ENCODE measurements at places on chromosomes 3 and 15.
A peak's percentile ranks its signal among the peaks of the same experiment; 100 is the strongest.

GRCh38 chr15:92112711-92113110, 259.2 kb downstream of the SLCO3A1 start:
- no peak for DNase-seq

GRCh38 chr3:137259701-137260100, 301.9 kb downstream of the IL20RB start:
- DNase-seq, result no peak

DNA sequence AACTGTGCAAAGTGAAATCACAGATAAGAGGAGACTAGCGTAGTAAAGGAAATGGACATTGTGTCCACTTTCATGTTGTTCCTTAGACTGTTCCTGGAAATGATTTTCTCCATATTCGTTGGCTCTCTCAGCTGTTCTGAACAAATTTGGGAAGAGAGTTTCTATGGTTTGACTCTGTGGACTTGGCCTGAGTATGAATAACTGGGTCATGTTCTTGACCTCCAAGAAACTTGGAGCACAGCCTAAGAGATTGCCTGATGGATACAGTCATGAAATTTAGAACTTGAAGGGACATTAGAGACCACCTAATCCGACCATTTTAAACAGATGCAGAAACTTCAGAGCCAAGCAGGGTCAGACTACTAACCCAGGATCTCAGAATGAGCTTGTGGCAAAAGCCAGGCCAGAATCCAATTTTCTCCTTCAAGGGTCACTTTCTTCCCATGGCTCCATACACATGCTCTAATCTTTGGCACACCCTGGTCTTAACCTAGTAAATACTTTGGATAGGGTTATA, 430.4 kb downstream of the RBMS3 start:
- DNase-seq, result no peak

DNA sequence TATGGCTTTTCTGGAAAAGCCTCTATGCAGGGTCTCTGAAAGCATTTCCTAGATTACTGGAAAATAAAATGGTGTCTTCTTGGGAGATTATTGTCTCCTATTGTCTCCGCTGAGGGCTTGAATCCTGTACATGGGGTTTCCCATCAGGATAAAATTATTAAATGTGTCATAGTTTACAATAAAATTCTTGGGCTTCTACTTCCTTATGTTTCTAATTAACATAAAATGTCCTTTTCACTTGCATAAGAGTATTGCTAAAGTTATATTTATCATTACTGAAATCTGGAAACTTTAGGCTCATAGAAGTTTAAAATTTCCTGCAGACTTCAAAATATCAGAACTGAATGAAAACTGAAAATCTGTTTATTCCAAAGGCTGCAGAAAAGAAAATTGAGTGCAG, 595.5 kb upstream of the AGTR1 start:
- no peak for DNase-seq

DNA sequence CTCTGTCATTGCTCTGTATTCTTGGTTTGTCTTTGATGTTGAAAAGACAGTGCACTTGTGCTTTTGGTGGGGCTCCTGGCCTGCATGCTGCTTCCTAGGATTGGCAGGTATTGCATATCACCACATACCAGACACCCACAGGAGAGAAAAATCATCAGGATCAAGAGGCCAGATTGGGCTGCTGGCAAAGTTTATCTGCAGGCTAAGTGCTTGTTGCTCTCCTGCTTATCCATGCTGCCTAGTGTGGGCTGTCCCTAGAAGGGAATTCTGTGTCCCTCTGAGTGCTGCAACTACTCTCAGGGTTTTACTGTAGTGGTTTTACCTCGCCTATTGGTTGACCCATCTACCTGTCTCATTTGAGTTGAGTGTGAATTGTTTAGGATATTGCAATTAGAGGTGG, 833 bp upstream of the SLC22A13 start:
- no peak for DNase-seq

DNA sequence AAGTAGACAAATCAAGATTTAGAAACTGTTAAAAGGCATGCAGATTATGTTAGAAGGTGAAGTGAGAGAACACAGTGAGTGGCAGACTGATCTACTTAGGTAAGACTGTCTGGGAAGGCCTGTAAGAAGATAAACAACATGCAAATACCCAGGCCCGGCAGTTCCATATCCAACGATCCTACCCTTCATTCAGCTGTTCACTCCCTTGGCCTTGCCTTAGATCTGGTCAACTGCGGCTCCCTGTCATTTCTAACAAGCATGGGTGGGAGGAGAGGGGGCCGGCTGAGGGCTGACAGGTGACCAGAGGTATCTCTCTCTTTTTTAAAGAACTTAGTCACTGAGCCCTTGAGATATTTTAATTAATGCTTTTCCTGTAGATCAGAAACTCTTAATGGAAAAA, 84.7 kb upstream of the FAM3D start:
- DNase-seq, result no peak

- no peak for DNase-seq
Measured at GRCh38 chr15:75349851-75350588, 3.2 kb downstream of the NEIL1 start.

- peak; percentile 81 for DNase-seq
Measured at GRCh38 chr3:42071904-42072812, 19.0 kb upstream of the TRAK1 start.

DNA sequence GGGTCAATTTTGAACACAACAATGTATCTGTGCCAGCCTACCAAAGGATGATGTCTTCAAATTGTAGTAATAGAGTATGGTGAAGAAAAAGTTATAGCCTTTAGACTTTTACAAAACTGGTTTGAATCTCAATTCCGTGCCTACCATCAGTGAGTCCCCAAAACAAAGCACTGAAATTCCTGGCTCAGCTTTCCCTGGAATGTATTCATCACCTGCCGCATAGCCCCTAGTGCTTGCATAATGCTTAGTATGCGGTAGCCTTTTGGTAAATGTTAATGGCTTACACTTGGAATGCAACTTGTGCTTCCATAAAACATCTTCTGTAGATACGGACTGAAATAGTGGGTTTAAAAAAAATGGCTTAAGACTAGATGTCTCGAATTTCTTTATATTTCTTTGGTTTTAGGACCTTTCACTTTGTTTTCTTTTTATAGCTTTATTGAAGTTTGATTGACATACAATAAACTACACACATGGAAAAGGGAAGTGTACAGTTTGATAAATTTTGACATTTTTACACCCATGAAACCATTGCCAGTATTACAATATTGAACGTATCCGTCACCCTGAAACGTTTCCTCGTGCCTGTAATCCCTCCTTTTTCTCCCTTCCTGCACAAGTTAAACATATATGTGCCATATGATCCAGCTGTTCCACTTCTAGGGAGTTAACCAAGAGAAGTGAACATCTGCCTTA, 12.1 kb downstream of the SACM1L start:
- DNase-seq, result no peak

DNA sequence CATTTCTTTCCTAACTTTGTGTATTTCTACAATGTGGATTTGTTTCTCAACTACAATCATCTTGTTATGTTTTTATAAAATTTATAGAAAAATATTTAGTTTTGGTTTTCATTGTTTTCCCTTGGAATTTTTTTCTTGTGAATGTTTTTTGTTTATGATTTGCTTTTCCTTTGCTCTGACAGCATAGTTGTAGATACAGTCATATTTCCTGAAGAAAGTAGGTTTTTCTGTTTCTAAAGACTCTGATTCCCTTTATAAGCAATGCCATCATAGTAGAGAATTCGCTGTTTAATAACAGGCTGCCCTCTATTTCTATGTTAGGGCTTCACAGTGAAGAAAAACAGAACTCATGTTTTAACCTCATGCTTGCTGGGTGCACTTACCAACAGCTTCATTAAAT, 482.3 kb downstream of the ZBBX start:
- no peak for DNase-seq

DNA sequence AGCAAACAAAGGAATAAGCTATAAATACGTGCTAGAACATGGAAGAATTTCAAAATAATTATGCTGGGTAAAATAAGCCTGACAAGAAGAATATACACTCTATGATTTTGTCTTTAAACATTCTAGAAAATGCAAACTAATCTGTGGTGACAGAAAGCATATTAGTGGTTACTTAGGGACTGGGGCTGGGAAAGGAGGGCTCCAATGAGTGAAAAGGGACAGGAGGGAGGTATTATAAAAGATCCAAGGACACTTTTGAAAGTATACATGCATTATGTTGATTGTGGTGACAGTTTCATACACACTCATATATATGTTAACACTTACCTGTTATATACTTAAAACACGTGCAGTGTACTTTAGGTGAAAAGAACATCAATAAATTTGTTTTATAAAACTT, 23.0 kb downstream of the MYH15 start:
- no peak for DNase-seq

GRCh38 chr3:82473864-82474541, 712.6 kb upstream of the GBE1 start:
- no peak for DNase-seq

DNA sequence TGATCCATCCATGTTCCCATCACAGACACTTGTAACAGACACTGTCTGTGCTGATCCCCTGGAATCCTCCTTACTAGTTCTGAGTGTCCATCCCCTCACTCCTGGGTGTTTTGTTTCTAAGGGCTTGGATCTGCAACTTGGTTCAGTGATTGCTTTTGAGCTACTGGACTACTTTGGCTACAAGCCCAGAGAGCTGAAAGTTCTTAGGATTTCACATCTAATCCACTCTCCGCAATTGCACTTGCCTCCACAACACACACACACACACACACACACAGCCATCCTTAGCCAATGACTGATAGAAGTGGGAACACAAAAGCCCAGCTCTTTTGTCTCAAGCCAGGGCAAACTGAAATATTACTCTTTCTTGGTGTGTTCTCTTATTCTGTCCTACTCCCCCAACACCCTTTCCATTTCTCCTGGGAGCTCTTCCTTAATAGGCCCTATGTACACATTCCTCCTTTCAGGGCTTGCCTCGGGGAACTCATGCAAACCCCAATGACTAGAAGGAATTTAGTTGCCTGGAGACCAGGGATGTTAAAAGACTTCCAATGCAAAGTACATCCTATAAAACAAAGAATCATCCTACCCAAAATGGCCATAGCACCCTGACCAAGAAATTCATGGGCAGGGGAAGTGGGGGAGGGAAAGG, 206.1 kb upstream of the UBE2E2 start:
- DNase-seq, result no peak

DNA sequence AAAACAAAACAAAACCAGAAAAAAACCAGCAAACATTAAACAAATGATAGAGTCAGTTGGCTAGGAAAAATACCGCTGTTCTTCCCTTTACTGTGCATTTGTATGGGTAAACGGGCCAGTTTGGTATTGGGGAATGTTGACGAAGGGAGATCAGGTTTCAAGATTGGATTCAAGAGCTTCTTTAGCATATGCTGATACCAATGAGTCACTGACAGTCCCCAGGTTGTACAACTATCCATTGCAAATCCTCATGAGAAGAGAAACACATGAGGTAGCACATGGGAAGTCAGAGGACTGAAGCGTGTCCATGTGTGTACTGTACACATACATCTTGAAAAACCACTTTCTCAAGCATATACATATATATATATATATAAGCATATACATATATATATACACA, 25.6 kb downstream of the TIGIT start:
- no peak for DNase-seq

- DNase-seq, result no peak
Measured at GRCh38 chr3:143511174-143511879, 336.9 kb downstream of the SLC9A9 start.

DNA sequence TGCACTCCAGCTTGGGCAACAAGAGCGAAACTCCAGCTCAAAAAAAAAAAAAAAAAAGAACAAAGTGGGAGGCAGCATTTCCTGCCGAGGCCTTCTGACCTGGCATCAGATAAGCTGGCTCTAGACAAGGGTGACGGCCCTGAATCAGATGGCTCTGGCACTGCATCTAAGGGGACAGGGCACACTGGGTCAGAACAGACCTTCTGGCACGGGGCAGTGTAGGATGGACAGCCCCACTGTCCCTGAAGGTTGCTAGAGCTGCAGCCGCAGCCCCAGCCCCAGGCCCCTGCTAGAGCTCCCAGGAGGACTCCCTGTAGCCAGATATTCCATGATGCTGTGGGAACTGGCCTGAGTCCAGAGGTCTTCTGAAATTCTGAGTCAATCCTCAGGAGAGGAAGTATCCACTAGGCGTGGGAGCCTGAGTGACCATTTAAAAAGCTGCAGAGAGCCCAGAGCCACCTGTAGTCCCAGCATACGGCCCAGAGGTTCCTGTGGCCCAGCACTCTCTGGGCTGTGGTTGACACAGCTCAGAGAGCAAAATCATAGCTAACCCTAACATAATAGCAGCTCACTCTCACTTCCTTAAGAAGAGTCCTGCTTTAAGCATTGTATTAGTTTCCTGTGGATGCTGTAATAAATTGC, 69.2 kb upstream of the MFGE8 start:
- DNase-seq, result no peak

GRCh38 chr3:139132976-139133375, 88.3 kb upstream of the PRR23C start:
- no peak for DNase-seq

- DNase-seq, result no peak
Measured at GRCh38 chr15:92780843-92781242, 119.3 kb upstream of the CHD2 start.

GRCh38 chr3:110381992-110382391, 689.6 kb upstream of the NECTIN3 start:
- no peak for DNase-seq

- no peak for DNase-seq
Measured at GRCh38 chr3:10398341-10398740, 77.4 kb upstream of the SEC13 start.

DNA sequence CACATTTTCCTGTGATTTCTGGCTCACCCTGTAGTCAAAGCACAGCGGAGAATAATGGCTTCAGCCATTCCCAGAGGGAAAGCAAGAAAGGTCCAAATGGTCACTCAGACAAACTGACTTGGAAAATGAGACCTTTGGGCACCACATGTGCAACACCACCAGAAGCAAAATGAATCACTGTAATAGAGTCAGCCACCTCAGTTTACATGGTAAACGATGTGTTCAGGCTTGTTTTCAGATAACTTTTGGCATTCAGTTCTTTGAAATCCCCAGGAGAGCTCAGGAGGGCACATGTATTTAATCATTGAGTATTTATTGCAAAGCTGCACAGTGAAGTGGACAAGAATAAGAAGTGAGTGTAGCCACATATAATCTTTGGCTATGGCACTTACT, 38.4 kb upstream of the ALCAM start:
- no peak for DNase-seq

DNA sequence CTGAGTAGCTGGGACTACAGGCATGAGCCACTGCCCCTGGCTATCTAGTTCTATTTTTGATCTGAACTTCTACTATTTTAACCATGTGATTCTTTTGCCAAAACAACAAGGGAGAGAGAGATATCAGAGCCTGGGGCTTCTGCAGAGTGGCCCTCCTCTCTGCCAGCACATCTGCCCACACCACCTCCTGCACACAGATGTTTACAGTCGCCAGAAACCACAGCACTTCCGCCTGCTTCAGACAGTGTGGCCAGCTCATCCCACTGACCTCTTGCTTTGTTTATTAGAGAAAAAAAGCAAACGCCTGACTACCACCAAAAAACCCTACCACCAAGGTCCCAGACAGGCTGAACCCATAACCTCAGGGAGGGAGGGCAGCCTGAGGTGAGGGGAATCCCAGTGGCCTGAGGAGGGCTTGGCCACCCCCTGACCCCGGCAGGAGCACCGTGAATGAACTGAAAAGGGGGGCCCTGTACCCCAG, 85.9 kb upstream of the ABHD2 start:
- DNase-seq, result no peak
